A549 treated with GW870086 at 1 μM for 4 hours (cell line): ENCODE measurements at places on chromosomes 12 and 14. TPM values are rescaled to one million over a fixed set of nuclear protein-coding genes. Genes with fewer than 3 reads are reported as not detected.

The PA2G4 gene
- 283 to 329 TPM (median 289 TPM) in 5 replicates for total RNA-seq

The KRT6A gene
- total RNA-seq, result 5.6 to 6.8 TPM (median 6.6 TPM) in 5 replicates

The KCNA5 gene
- total RNA-seq, result 0.05 TPM in 1 of 5 replicates, not detected in the others

The FOXA1 gene
- total RNA-seq, result 5.8 to 9.1 TPM (median 8.0 TPM) in 5 replicates

The CPSF2 gene
- 32.4 to 42.2 TPM (median 39.1 TPM) in 5 replicates for total RNA-seq

The PLCZ1 gene
- total RNA-seq, result not detected in 5 replicates

The FAM90A1 gene
- 0.10 to 0.11 TPM (median 0.10 TPM) in 3 of 5 replicates, not detected in the others for total RNA-seq

The RHOJ gene
- not detected in 5 replicates for total RNA-seq

The IFNG gene
- total RNA-seq, result not detected in 5 replicates

The PGF gene
- 3.4 to 5.1 TPM (median 4.2 TPM) in 5 replicates for total RNA-seq

The RNASE3 gene
- total RNA-seq, result not detected in 5 replicates

The GNB3 gene
- total RNA-seq, result 0.96 to 1.9 TPM (median 1.8 TPM) in 5 replicates

The CLEC9A gene
- total RNA-seq, result not detected in 5 replicates

The DIO2 gene
- total RNA-seq, result 1.8 to 3.4 TPM (median 2.7 TPM) in 5 replicates

The PRR4 gene
- total RNA-seq, result 0.51 to 4.2 TPM (median 2.0 TPM) in 5 replicates
